ENCODE measurements at places on chromosomes 11 and 22.

DNA sequence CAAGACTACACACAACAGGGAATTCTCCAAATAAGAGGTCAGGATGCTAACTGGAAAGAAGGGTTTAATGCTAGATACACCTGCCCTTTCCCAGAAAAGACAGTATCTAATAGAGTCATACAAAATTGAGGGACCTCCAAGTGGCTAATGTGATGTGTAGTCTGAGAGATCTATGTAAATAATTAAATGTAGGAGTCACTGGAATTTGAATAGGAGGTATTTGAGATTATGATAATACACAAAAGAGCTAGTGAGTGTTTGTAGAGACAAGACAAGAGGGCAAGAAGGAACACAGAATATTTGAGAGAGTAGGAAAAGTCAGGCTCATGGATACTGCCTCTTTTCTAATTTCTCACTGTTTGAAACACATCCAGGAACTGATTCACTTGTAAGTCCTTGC is 15.5 kb upstream of the INSC start:
- no peak for DNase-seq

DNA sequence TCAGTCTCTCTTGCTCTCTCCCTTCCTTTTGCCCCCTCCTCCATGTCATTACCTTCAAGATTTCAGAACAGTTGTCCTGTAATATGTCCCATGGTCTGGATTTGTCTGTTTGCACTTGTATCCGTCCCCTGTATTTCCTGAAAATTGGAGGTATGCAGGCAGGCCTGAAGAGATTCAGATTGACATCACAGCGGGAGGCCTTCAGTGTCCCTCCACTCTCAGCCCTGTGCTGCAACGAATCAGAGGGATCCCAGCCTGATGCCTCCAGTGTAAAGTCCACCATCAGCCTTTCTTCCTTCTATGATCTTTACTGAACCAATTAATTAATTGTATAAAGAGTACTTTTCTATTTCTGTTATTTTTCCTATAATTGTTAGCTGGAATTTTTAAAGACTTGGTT is 57.3 kb downstream of the ELMOD1 start:
- no peak for DNase-seq

DNA sequence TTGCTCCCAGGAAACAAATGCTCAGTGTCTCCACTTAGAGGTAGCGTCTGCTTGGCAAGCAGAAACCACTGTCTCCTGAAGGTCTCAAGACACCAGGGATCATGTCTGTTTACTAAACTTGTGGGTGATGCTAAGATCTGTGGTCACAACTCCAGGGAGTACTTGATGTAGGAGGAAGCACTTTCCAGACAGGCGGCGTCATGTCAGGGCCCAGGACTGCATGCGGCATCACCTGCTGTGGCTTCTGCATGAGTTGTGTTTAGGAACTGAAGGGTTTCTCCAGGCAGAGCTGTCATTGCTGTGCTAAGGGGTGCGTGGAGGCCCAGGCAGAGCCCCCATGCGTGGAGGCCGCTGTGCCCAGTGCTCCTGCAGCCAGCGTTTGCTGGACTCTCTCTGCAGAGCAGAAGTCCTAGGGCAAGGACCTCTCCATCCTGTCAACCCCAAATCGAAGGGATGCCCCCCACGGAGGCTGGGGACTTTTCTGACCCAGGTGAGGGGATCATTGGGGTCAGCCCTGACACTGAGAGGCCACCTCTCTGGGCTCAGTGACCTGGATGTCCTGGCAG is 8.1 kb upstream of the PANX2 start:
- no peak for DNase-seq

GRCh38 chr22:42430528-42431125 is 1.6 kb downstream of the NFAM1 start:
- no peak for DNase-seq

DNA sequence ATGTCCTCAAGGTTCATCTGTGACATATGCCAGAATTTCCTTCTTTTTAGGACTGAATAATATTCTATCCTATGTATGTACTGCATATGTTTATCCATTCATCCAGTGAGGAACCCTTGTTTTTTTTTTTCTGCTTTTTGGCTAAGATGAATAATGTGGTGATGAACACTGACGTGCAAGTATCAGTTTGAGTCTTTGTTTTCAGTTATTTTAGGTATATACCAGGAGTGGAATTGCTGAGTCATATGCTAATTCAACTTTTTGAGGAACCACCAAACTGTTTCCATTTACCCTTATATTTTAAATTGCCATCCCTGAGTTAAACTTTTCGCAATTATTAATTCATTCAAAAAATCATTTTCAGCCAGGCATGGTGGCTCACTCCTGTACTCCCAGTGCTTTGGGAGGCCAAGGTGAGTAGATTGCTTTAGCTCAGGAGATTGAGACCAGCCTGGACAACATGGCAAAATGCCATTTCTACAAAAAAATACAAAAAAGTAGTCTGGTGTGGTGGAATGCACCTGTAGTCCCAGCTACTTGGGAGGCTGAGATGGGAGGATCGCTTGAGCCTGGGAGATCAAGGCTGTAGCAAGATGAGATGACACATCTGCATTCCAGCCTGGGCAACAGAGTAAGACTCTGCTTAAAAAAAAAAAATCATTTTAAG is 64.2 kb downstream of the MICAL2 start:
- DNase-seq: no peak

Data from Panc1 (cell line).